ENCODE measurements at places on chromosomes 13 and 19.

DNA sequence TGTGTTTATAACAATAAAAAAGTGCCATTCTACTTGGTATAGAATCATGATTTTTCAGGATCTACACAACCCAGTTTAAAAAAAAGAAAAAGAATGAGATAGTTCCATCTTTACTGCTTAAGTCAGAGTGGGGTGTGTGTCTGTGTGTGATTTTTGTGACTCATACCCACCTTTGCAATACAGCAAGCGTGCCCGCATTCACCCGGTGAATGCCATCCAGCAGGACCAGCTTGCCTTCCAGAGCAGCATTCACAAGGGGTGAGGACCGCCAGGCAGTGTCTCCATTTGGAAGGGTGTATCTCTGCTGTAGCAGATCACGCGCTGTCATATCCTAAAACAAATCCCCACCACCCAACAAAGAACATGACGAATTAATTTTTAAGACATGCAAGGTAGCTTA lies 127.7 kb downstream of the VWA8 start:
- DNase-seq: no peak

DNA sequence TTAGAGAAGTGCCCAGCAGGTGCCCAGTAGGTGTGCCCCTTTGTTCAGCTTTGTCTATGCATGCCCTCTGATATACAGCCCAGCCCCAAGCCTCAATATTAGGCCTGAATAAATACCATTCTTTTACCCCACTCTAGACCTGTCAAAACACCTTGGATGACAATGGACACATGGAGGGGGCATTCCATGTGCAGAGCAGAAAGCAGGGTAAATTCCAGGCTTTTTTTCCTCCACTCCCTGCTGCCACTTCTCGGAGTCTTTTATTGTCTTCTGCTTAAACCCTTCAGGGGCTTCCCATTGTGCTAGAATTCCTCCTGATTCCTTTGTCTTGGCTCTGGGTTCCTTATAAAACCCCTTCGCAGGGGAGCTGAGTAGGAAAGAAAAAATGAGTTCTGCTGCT lies 5.8 kb upstream of the FRY start:
- no peak for DNase-seq

DNA sequence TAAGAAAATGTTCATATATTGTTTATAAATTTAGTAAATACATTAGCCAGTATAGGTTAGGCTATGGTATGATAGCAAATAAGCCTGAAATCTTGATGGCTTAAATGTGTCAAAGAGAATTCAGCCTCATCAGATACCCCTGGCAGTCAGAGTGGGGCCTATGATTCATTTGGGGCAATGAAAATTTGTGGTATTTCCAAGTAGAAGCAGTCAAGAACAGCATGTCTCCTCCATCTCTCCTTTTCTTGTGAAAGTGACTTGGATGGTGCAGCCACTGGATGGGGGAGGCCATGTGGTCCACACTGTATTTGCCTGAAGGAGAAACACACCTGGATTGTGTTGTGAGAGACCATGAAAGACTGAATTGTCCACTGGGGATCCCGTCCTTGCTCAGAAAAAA lies 82.7 kb downstream of the DLEU7 start:
- DNase-seq: no peak

DNA sequence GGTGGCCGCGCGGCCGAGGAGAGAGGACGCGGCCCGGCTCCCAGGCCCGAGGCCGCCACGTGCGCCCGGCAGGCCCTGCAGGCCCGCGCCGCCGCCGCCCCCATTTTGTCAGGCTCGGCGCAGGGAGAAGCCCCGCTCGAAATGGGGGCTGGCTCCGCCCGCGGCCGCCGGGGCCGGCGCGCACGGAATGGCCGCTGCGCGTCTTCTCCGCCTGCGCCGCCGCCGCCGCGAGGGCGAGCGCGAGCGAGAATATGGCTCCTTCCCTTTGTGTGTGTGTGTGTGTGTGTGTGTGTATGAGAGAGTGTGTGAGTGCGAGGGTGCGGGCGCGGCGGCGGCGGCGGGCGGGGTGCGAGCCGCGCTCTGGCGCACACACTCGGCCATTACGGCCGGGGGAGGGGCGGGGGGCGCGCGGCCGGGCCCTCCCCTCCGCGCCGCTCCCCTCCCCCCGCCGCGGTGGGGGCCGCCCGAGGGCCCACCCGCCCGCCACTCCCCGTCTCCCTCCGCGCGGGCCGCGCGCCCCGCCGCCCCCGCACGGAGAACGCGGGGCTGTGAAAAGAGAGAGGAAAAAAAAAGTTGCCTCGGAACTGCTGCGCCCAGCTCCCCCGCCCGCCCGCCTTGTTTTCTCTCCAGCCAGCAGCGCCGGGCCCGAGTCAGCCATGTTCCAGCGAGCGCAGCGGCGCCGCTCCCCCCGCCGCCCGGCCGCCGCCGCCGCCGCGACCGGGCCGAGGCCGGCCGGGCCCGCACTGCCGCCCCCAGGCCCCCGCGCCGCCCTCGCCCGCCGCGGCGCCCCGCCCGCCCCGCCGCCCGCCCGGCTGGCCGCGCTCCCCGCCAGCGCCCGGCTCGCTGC lies 1.0 kb downstream of the HMGB1 start:
- DNase-seq: peak; percentile 18

DNA sequence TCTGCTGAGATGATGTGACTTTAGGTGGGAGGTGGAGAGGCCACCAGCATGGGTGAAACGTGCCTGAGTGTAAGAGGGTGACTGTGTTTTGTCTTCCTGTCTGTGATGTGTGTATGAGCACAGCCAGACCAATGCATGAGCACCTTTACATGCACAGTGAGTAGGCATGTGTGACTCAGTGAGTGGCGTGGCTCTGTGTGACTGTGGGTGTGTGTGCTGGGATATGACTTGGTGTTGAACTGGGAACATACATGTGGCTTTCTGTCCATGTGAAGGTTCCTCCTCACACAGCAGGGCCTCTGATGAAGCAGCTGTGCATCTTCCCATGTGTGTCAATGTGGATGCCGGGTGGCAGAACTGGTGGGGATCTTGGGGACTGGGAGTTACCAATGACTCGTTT lies 19.9 kb upstream of the LGALS13 start:
- DNase-seq: no peak

- no peak for DNase-seq
These were observed 84.0 kb downstream of the MZT1 start for GRCh38 chr13:72643311-72643989.

GRCh38 chr13:80168089-80168850 lies 172.7 kb downstream of the SPRY2 start:
- no peak for DNase-seq

GRCh38 chr19:2193807-2194206 lies 30.1 kb downstream of the DOT1L start:
- no peak for DNase-seq

DNA sequence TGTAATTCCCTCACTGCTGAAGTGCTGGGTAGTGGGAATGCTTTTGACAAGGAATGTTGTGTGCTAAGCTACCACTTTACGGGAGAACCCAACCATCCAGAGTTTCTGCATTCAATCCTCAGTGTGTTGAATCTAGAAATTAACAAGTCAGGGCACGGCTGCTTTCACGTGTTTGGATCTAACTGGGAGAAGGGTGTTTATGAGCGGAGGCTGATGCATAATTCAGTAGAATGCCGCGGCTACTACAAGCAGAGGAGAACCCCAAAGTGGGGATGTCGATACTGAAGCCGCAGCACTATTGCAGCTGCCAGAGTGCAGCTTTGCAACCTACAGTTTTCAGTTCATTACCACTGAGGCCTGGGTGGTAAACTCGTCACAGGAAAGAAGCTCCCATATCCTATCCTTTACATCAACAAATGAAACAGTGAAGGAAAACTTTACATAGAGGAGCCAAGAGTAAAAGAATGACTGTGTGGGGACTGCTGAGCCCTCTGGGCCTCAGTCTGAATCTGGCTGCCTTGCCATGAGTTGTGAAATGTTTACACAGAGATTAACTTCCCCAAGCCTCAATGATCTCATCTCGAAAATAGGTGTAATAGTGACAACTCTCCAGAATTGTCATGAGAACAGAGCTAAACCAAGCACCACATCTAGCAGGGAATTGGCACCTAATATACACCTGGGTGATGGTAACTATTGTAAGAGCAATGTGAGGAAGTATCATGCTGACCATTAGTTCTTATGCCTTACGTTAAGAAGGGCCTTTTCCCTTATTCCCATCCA lies 531.7 kb downstream of the MYO16 start:
- DNase-seq: no peak

- no peak for DNase-seq
These were observed 6.5 kb downstream of the SOX1 start for GRCh38 chr13:112073245-112074138.

DNA sequence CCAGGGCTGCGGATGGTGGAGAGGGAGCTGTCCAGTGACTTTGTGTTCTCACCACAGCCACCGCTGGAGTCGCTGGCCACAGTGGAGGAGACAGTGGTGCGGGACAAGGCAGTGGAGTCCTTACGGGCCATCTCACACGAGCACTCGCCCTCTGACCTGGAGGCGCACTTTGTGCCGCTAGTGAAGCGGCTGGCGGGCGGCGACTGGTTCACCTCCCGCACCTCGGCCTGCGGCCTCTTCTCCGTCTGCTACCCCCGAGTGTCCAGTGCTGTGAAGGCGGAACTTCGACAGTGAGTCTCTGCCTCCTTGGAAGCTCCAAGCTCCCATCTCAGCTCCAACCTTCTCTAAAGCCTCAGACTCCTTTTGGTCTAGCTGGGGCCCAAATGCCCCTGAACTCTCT lies 21.4 kb downstream of the PPP2R1A start:
- DNase-seq: no peak

DNA sequence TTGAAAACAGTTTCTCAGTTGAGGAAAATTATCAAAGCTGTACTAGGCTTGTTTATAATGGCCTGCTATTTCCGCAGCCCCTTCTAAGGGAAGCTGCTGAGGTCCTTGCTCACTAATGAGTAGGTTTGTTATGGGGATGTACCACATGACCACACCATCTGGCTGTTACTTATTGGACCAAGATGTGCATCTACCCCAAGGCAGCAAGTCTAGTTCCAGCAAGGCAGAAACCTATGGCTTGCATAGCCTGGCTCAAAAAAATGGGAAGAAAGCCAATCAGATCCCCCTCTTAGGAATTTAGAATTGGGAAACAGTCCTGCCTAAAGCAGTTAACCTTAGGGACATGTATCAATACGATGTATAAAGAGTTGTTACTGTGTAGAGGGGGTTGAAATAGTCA lies 186.5 kb upstream of the SPRY2 start:
- no peak for DNase-seq

- DNase-seq: no peak
These were observed 7.8 kb downstream of the EBPL start for GRCh38 chr13:49683489-49683888.

GRCh38 chr13:40318366-40318765 lies 348.1 kb downstream of the FOXO1 start:
- DNase-seq: peak; percentile 78

DNA sequence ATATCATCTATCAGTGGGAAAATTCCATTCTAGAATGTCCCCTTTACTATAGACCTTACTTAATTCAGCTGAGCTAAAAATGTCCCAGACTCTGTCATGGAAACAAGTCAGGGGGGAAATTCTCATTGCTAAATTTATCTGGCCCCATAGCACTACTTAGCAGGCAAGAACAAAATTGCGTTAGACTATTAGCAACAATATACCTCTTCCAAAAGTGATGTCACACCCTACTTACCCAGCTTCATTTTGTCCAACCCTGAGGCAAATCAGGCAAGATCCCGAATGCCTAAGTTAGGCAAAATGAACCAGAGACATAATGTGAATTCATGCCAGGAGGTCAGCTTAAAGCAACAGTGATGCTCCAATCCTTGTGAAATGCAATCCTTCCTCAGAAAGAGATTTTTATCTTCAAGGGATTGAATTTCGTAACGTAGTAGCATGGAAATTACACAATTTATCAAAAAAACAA lies 93.7 kb downstream of the FRY start:
- no peak for DNase-seq
